ENCODE measurements at places on chromosomes 6 and 20.

DNA sequence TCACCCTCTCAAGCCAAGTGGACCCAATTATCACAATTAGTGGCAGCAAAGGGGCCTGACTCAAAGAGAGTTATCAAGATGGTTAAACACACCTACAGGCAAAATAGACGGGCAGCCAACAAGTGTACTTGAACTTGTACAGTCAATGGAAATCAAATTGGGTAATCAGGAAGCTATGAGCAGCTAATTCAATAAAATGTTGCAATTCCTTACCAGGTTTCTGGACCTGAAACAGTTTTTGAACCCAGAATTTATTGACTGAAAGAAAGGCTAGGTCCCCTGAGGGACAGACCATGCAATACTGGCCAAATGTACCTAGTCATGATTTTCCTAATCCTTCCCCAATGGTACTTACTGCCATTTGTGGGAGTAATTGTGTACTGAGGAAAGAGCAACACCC is 679.8 kb downstream of the EPM2A start:
- no peak for DNase-seq

DNA sequence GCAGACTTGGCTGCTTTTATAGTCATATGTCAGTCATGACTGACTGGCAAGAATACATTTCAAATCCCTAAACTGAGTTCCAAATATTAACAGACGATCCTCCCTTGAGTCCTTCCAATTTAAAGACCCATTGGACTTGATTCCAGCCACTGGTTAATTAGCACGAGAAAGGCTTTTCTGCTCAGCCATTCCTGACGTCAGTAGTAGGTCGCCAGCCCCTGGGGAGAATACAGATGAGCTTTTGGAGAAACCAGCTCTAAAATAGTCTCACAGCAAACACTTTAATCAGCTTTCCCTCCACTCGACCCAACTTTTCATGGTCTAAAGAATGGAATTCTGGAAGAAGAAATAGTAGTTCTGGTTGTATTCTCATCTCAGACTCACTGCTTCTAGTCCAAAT is 91.6 kb downstream of the SLC22A3 start:
- DNase-seq, result no peak

GRCh38 chr6:123962508-123962907 is 158.8 kb downstream of the NKAIN2 start:
- no peak for DNase-seq

- no peak for DNase-seq
Measured at GRCh38 chr6:336159-337114, 44.1 kb downstream of the DUSP22 start.
